ENCODE measurements at places on chromosomes 11 and 22.

- DNase-seq = no peak
Measured at GRCh38 chr22:46062232-46062615, 85.3 kb upstream of the WNT7B start.

GRCh38 chr11:130779267-130779666 lies 137.0 kb downstream of the SNX19 start:
- no peak for DNase-seq

DNA sequence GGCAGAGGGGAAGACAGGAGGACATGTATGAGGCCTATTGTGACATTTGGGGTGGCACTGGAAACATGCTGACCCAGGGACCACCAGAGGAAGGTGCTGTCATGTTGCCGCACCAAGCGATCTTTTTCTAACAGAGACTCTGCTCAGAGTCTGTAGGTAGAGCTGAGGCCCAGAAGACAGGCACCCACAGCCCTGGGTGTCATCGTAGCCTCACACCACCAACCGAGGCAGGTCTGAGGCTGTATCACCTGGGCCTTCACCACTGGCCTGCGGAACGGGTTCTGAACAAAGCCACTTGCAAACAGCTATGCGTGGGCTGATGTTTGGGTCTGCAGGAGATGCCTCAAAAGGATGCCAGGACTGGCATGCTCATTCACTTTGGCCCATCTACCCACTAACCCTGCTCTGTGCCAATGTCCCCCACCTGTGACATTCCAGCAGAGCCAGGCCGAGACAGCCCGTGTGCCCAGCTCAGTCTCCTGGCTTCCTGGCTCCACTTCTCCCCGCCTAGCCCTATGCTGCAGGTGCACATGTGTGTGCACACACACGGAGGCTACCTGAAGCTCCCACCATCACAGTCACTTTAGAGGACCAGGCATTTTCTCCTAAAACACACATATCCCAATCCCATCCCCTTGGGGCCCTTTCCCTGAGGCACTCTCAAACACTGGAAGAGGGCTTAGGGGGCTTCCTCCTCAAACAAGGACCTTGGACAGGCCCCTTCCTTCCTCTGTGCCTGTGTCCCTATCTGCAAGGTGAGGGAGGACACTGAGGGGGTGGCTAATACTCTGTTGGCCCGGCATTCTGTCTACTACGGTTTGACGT lies 3.6 kb downstream of the TRIM29 start:
- no peak for DNase-seq

DNA sequence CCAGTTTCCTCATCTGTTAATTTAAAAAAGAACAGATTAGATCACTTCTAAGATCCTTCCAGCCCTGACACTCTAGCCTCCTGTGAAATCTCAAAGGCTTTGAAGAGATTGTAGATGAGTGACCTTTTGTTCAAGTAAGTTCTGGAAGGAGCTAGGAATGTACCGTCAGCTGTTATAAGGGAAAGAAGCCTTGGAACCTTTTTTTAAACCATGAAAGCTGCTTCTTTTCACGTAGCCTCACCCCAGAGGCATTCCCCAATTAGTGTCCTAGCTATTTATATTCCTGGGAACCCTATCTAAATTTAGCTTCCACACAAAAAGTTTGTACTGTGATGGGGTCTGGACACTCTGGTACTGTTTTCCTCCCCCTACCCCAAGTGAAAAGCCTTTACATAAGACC lies 35.8 kb upstream of the SLN start:
- DNase-seq = no peak

DNA sequence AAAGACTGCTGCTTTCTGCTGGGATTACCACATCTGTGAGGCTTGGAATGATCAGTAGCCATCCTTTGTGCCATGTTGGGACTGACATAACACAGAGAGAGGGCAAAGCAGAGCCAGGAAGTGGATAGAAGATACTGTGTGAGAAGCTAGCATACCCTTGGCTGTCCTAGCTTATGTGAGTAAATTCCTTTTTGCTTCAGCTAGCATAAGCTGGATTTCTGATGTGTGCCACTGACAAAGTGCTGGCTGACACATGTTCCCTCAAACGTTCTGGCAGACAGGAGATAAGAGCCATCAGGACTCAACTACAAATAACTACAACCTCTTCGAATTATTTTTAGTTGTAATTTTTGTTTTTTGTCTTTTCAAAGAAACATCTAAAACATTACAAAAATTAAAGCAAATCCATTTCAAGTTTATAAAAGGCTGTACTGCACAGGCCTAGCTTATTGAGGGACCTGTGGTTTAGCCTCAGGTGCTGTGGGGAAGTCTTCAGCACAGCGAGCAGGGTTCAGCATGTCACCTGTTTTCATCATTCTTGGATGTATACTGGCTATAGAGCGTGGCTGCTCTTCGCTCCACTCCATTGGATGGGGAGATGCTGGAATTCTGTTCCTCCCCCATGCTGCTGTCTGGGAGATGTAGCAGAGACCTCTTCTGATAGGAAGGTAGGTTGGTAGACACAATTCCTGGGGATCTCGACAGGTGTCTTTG lies 120.9 kb downstream of the SWAP70 start:
- DNase-seq = no peak

GRCh38 chr11:64372802-64373597 lies 14.0 kb downstream of the RPS6KA4 start:
- DNase-seq = no peak

- DNase-seq = no peak
Measured at GRCh38 chr11:73382183-73382582, 6.0 kb downstream of the RELT start.

DNA sequence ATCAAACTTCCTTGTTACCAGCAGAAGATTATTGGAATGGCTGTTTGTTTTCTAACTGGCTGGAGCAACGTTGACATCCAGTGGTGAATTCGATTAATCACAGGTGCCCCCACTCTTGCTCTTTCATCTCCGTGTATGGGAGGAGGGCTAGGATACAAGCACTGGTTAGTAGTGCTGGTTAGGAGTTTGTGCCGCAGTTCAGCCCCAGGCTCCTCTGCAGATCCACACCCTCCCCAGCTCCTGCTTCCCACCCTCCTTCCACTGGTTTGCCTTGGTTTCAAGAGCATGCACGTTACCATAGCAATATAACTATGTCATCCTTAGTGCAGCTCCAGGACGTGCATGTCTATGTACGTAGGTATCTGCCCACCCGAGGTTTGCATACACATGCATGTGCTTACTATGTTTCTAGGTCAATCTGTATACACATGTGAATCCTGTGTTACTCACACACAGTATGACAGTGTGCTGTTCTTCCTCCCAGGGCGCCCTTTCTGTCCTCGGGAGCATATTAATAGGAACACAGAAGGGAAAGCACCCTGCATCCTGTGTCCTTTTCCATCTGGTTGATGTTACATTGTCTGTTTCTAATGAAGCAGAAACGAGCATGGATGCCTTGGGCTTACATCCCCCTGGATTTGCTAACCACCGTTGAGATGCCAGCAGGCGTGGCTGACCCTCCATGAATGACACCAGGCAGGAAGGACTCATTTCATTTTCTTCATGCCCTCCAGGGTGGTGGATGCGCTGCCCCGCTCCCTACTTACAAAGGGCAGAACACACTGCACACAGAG lies 539.3 kb downstream of the OPCML start:
- no peak for DNase-seq

GRCh38 chr22:17243524-17243923 lies 24.3 kb upstream of the ADA2 start:
- DNase-seq = no peak

Data from gastrocnemius medialis (tissue), 4 donors.